Esophagus squamous epithelium (tissue), 5 donors: ENCODE measurements at places on chromosomes 6 and 20.

DNA sequence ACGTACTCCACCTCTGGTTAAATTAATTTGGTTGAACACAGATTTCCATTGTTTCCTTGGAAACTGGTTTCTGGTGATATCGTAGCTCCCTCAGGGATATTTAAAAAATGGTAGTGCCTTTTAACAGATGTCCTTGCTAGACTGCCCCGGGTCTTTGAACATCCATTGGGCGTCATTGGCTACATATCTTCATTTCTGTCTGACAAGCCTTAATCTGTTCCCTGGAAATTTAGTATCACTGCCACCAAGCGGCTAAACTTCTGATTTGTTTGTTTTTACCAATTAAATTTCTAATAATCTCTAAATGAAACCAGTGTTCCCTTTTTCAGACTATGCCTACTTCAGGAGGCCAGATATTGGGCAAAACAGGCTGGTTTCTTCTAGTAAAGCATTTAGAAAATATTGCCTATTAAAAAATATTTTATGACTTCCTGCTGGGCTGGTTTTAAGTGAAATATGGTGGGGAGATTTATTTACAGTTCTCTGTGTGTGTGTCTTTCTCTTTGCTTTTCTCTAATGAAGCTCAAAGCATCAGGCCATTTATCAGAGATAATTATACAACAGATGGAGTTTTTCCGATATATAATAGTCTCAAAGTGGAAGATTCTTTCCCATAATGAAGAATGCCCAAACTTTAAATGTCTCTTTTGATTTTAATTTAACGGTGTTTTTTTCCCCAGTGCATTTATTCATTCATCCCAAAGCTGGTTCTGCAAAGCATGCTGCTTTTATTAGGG lies 249.5 kb downstream of the ZFAND3 start:
- no peak for DNase-seq

DNA sequence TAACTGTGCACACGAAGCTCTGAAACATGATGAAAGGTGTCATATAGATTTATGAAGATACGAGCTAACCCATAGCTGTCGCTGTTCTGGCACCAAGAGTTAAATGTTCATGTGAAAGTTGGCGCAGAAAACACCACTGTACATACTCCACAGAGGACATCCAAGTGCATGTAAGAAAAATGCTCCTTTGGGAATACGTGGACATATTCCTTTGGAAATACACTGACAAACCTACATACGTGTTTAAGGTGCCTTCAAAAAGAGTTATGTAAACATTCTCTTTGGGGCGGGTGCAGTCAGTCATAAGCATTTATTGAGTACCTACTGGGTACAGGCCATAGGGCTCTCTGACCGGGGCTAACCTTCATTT lies 723 bp upstream of the ARID1B start:
- DNase-seq = no peak

DNA sequence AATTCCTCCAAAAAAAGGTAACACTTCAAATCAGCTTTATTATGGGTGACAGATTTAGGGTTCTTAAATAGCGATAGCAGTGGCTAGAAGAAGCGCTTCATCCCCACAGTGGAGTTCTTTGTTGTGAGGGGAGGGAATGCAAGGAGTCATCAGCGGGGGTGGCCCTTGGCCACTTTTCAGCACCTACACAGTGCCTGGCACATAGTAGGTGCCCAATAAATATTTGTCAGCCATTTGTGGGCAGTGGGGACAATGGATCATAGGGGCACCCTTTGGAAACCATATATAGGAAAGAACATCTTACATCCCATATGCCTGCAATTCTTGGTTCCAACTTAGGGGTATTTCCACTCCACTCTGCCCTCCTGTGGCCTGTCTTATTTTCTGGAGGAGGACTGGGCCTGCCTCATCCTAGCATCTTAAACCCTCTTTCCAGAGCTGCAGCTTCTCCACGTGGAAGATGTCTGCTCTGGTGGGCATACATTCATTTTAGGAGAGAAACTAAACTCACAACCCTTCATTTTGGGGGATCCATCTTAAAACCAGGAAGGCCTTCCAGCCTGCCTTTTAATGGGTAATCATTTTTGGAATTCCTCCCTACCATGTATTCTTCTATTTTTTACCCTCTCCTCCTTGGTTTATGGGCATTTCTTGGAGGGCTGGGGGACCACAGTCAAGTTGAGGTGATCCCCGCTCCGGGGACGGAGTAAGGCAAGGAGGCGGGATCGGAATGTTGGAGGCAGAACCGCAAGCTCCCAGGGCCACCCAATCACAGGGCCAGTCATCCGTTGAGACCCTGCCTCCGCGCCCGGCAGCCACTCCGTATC lies 2.6 kb upstream of the GPSM3 start:
- DNase-seq = no peak

DNA sequence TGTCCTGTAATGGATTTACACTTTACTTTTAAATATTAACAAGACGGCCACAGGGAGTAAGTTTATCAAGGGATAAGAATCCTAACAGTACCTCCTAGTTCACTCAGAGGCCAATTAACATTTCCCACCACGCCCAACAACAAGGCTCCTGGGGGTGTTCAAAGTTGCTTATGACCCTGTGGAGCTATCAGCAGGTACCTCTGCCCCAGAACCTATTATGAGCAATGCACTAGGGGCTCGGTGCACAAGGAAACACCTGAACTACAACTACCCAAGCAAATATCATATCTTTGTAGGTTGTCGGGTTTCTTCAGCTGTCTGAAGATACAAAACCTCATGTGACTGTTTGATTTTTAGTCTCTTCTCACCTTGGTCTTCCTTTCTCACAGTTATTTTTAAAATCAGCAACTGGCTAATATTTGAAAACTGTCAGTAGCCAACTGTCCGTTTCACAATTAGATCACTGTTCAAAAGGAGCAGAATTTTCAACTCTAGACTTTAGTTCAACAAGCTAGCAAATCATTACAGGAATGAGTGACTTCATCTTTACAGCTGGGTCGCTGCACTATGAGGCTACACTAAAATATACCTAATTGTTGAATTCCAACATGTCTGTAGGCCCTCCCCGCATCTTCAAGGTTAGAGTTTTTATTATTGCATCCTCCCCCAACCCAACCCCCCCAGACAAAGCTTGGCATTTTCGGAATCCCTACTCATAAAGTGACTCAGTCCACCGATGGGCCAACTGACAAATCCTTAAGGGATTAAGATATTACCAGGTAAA lies 38.1 kb downstream of the B4GALT5 start:
- no peak for DNase-seq

DNA sequence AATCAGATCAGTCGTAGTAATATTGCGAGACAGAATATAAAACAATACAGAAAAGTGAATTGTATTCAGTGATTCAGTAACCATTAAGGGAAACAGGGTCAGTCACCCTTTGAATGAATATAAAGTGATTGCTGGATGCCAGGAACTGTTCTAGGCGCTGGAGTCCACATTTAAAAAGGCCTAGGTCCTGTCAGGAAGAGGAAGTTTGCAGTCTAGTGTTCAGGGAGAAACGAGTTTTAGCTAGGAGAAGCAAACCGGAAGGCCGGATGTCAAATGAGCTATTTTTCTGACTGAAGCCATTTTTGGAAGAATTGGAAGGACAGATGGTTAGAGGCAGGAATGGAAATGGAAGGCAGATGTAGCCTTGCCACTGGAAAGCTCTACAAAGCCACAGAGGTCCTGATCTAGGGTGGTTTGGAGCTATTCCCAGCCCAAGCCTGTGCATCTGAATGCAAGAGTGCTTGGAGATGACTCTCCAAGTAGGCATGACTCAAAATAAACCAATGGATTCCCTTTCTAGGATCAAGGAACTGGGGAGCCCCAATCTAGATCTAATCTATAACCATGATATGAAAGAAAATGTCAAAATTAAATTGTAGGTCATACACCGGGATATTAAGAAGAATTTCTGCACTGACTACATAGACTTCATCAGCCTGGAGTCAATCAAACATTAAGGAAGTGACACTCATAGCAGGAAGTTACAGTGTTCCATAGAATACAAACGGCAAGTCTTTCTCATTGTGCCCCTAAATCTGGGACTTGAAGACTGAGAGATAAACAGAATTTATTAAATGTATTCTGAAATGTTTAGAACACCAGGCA lies 36.8 kb upstream of the CDKAL1 start:
- DNase-seq = no peak

- DNase-seq = no peak
Observed at GRCh38 chr6:22756365-22756764, 187.0 kb downstream of the HDGFL1 start.

- DNase-seq = no peak
Observed at GRCh38 chr6:71879016-71879415, 7.3 kb upstream of the RIMS1 start.

DNA sequence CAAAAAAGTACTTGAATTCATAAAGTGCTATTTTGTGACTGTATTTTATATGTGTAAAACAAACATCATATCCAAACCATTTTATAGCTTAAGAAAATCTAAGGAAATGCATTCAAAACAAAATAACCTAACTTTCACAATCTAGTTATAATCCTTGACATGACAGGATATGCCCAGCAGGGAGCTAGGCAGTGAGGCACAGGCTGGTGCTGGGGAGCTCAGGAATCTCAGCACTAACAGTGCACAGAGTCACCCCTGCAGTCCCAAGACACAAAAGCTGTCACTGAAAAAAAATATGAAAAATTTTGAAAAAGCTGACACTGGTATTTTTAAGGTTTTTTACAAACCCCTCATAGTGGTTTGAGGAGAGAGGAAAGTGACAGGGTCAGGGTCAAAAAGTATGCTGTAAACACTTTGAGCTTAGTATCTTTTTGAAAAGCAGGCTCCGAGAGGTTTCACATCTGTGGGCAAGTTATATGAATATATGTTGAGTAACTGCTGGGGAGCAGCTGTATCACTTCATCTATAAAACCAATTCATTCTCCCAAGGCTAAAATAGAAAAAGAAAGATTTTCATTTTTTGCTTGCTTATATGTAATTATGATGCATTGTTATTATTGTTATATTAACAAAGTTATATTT lies 24.1 kb downstream of the LGSN start:
- no peak for DNase-seq

- no peak for DNase-seq
Observed at GRCh38 chr6:2714111-2714895, 36.4 kb downstream of the MYLK4 start.

DNA sequence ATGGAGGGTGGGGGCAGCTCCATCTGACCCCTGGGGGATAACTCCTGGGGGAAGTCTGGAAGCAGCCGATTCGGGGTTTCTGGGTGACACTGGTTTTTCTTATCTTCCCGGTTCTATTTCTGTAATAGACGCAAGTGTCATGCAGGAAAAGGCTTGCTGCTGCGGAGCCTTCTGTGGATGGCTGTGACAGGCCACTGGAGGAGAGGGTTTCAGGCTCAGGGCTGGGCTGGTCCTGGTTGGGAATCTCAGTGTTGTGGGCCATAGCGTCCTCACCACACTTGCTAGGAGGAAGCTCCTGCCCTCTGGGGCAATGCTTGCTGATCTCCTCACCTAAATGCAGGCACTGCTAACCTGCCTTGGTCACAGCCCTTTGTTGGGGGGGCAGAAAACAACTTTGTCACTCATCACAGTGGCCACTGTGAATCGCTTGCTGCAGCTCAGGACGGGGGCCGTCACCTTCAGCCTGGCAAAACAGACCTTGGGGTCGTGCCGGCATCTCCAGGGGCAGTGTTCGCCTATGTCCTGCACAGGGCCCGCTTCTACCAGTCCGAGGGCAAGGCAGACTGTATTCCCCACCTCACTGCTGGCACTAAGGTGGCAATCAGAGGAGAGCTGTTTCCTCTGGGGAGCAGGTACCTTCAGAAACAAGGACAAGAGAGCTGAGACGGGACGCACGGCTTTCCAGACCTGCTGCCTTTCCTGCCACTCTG lies 4.4 kb upstream of the TUBB1 start:
- no peak for DNase-seq

DNA sequence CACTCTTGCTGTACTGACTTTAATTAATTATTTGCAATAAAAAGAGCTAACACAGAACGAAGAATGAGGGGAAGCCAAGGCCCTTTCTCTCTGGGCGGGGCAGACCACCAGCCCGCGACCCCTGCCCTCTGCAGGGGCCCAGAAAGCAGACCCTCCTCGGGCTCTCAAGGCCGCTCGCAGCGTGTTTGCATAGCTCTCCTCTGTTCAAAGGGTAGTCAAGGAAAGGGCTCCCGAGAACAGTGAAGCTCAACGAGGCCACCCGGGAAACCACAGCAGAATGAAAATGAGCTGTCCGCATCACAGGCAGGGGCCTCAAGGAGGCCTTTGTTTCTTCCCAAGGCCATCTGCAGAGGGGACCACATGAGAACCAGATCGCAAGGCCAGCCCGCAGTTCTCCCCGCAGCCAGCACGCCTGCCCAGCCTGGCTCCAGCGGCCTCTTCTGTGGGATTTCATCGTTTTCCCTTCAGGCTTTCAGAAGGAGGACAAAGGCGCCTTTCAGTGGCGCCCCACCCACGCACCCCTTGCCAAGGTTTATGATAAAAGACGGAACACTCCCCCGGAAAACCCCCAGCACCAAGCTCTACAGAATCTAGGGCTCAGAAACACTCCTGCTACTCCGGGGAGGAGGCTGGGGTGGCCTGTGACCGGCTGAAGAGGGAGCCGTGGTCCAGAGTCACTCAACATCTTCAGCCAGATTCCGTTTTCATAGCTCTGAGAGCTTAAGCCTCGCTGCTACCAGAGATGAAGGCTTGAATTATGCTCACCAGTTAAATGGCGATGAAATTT lies 25.3 kb downstream of the ACSS1 start:
- no peak for DNase-seq

DNA sequence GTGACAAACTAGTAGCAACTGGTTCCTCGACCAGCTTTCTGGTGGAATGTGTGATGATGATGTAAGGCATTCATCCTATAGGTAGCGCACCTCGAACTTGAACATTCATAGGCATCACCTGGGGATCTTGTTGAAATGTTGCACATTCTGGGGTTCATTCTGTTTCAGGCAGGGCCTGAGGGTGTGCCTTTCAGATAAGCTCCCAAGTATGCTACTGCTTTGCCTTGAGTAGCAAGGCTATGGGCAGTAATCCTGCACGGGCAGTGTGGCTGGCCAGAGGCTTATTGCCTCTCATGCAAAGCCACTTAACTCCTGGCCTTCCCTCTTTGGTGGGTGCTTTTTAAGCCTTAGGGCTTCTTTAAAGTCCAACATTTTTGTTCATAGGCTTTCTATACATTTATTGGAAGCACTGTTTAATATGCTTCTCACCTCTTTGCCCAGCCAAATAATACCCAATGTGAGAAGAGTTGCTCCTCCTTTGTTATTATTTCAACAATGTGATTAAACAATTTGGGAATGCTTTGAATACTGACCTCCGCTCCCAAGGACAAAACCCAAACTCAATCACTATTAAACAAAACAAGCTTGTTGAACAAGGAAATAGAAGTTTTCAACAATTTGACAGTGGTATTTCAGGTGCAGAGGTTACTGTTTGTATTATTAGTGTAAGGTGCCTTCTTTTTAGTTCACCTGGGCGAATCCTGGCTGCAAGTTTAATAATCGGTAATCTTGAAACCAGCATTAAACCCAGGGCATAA lies 57.5 kb downstream of the JARID2 start:
- DNase-seq = no peak

DNA sequence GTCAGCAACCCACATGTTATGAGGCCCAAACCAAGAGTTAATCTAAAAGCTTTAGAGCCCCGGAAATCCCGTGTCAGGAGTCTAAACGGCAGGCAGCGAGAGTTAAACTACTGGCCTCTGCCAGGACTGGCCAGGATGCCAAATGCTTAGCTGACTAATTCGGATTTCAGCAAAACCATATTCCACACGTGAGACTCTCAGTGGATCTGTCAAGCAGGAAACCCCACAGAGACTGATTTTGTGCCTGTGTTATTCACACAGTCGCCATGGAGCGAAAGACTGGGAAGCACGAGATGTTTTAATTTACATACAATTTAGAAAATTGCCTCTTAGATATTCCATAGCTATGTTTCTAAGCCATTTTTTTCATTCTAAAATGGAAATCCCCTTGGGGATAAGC lies 152.9 kb downstream of the RNASET2 start:
- DNase-seq = no peak

GRCh38 chr6:16092140-16092539 lies 36.7 kb upstream of the MYLIP start:
- DNase-seq = no peak
